NCI-H526 (cell line): ENCODE measurements at places on chromosomes 1 and 21.
A peak's percentile ranks its signal among the peaks of the same experiment; 100 is the strongest.

GRCh38 chr1:145942871-145943270 lies 14.9 kb downstream of the LIX1L start:
- no peak for DNase-seq

DNA sequence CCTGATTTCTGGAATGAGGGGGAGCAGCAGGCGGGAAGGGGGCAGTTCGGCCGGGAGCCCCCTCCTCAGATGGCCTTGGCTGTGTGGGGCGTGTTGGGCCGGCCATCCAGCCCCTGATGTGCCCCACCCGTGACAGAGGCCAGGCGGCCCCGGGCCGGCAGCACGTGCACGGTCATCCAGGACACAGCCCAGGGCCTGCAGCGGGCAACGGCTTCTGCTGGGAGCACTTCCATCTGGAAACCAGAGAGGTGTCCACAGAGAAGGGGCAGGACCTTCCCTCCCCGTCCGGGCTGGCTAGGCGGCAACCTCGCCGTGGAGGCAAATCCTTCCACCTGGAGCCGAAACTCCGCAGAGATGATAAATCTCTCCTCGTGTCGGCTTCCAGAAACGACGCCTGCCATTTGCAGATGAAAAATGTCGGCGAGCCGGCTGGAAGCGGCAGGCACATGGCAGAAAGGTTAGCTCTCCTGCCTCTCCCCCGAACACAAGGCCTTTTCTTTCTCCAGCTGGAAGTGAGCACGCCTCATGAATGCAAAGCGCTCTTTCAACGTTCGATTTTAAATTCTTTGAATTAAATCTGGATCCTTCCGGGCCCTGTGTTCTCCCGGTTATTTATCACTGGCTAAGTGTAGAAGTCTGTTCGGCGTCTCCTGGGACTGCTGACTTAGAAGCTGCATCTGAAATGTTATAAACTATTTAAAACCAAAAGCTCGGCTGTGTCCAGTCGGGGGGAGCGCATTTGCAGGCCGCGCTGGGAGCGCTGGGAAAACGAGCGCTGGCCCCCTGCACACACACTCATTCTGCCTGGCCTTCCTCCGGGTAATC lies 9.4 kb upstream of the ACTRT2 start:
- DNase-seq, result no peak

DNA sequence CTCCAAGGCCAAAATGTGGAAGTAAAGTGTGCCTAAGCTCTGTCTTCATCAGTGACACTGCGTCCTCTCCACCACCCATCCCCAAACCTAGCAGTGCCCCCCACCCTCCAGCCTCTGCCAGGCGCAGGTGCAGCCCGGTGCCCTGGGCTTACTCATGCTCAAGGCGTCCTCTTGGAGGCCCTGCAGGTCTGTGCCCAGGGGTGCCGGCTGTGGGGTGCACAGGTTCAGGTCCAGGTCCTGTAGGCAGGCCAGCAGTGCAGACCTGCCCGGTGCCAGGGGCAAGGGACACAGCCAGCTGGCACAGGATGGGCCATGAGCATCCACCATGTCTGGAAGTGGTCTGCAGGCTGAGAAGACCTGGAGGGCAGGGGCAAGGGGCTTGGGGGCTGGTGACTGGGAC lies 5.1 kb downstream of the ZNF683 start:
- no peak for DNase-seq

- DNase-seq, result peak; percentile 52
Measured at GRCh38 chr1:230215529-230215928, 148.5 kb downstream of the GALNT2 start.

DNA sequence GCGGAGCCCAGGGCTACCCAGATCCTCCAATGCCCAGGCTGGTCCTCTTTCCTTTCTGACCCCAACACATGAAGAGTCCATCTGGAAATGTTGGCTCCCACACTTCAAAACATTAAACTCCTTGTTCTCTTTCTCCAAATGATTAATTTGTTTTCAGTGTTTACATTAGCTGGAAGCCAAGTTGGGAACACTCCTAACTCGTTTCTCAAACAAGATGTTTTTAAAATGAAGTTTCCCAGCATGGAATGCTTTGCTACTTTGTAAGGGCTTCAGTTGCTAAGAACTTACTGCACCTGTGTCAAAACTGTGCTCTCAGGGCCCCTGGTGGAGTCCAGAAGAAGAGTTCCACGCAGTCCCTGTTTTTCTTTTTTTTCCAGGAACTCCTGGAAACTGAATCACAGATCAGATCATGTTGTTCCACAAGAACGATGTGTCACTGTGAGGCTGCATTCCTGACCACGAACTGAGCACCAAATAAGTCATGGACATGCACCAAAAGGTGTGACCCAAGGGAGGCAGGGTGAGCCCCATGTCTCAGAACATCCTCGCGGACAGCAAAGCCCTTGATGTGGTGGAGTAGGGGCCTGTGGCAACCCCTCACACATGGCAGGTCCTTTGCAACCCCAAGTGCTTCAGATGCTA lies 257.3 kb downstream of the KCNJ6 start:
- no peak for DNase-seq

DNA sequence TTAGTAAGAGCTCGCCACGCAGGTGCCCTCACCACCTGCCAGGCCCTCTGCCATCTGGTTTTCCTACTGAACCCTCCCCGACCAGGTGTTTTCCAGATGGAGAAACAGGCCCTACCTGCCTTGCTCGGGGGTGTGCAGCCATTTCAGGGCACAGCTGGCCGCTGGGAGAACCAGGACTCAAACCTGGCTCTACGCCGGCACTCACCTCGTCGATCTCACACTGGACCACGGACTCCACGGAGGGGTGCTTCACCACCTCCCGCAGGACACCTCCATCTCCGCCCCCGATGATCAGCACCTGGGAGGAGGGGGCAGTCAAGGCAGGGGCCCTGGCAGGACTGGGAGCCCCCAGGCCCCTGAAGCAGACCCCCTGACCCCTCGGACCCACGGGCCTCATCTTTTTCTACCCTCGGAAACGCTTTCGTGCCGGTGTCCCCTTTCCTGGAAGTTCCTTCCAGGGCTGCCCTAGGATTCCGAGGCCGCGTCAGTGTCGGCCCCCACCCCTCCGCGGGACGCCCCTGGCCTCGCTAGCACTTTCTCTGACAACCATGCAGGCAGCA lies 1.1 kb downstream of the SRM start:
- DNase-seq, result peak; percentile 36

DNA sequence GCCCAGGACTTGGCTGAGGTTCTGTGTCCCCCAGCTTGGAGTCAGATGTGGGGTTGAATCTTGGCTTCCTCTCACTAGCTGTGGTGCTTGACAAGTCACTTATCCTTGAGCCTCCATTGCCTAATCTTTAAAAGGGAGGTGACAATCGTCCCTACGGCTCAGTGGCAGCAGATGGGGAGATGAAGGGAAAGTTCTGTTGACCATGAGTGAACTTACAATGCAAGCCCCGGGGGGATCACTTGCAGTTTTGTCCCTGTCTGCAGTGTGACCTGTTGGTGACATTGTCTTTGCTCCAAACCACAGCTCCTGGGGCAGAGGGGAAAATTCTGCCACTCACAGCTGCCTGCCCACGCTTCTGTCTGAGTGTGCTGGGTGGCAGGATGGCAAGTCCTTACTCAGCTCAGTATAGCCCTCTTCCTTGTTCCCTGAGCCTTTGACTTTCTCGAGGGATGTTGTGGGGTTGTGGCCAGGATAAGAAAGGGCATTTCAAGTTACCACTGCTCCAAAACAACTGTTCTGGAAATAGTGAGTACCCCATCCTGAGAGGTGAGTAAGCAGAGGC lies 1.7 kb downstream of the PCSK9 start:
- DNase-seq, result no peak

- peak; percentile 3 for DNase-seq
Measured at GRCh38 chr1:69568421-69569174, 876 bp downstream of the LRRC7 start.

DNA sequence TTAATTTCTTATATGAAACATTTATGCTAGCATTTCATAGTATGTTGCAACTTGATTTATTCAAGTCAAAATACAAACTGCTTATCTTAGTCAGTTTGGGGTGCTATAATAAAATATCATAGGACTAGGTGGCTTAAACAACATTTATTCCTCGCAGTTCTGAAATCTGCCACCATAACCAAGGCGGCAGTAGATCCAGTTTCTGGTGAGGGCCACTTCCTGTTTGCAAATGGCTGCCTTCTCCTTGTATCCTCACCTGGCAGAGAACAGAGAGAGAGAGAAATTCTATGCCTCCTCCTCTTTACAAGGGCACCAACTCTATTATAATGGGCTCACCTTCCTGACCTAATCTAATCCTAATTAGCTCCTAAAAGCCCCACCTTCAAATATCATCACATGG lies 76.1 kb upstream of the RGS2 start:
- no peak for DNase-seq

GRCh38 chr21:16072221-16072620 lies 342.4 kb downstream of the USP25 start:
- peak; percentile 25 for DNase-seq
